ENCODE measurements at places on chromosomes 13 and 19. TPM values are rescaled to one million over a fixed set of nuclear protein-coding genes. Genes with fewer than 3 reads are reported as not detected.

- no peaks in the 10 kb centered on the region for H3K4me1 ChIP-seq
- no peak overlapping the region for H3K4me3 ChIP-seq
- peaks cover 5% of the 10 kb centered on the region for H3K36me3 ChIP-seq
- no peak overlapping the region for H3K27ac ChIP-seq
- H3K27me3 ChIP-seq: no peaks in the 10 kb centered on the region
These were observed 99.3 kb downstream of the DOCK9 start for GRCh38 chr13:98878486-98879126.

- H3K4me3 ChIP-seq: no peak overlapping the region
- no peak overlapping the region for H3K27ac ChIP-seq
- H3K36me3 ChIP-seq: no peaks in the 10 kb centered on the region
- H3K27me3 ChIP-seq: no peaks in the 10 kb centered on the region
These were observed 55.2 kb downstream of the STARD13 start for GRCh38 chr13:33230178-33230881.

Gene POSTN
- total RNA-seq: 0.21 TPM

DNA sequence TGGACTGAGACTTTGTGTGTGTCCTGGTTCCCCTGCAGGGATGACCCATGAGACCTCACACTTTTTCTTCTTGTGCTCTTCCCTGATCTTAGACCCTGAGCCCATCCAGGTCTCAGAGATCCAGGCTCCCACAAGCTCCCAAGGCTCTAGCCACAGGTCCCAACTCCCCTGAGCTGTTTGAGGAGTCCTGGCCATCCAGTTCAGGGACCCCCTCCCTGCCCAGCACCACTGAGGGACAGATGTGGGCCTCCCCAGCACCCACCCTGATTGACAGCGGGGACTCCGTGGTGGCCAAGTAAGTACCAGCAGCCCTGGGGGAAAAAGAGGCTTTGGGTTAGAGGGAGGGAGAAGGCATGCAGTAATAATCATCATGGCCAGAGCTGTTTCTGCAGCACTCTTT is 1.7 kb downstream of the PROSER3 start:
- H3K4me3 ChIP-seq: no peak overlapping the region
- no peak for DNase-seq
- no peak overlapping the region for H3K27ac ChIP-seq
- H3K27me3 ChIP-seq: no peaks in the 10 kb centered on the region

GRCh38 chr13:98957731-98958442 is 20.0 kb downstream of the DOCK9 start:
- no peak overlapping the region for H3K27ac ChIP-seq
- no peaks in the 10 kb centered on the region for H3K36me3 ChIP-seq
- H3K4me1 ChIP-seq: peaks cover 48% of the 10 kb centered on the region
- no peak for DNase-seq
- H3K27me3 ChIP-seq: no peaks in the 10 kb centered on the region

- H3K36me3 ChIP-seq: no peaks in the 10 kb centered on the region
- peaks cover 13% of the 10 kb centered on the region for H3K4me1 ChIP-seq
- no peaks in the 10 kb centered on the region for H3K27me3 ChIP-seq
- peak overlapping the region; percentile 94 for H3K27ac ChIP-seq
These were observed 716 bp downstream of the SH2D3A start for GRCh38 chr19:6766357-6767080.

Gene ZNF493
- 8.4 TPM for total RNA-seq

DNA sequence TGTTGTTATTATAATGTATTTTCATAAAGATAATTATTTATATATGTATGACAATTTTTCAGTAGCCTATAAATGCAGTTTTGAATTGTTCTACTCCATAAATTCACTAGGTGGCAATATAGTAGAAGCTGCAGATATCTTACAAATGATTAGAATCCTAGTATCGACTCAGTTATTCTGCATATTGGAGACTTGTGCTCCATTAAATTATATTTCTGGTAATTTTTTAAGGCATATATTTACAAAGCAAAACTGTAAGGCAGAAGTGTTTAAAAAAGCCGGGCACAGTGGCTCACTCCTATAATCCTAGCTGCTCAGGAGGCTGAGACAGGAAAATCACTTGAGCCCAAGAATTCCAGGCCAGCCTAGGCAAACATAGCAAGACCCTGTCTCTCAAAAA is 58.7 kb downstream of the DPY19L3 start:
- no peak overlapping the region for H3K27ac ChIP-seq
- DNase-seq: no peak

DNA sequence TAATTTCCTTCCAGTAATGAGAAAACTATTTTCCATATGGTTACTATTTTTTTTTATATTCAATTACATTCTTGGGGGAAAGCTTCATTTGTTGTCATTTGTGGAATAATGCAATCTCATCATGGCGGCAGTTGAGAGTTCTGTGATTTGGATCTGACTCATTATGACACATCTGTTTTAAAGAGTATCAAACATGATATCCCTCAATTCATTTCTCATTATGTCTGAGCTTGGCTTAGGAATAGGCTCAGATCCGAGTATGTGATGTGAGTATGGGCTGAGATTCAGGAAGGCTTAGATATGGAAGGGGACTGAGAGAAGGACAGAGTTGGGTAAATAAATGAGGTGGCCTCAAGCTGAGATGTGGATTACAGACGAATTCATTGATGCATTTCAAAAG is 64.4 kb downstream of the POSTN start:
- H3K4me1 ChIP-seq: no peaks in the 10 kb centered on the region
- H3K27me3 ChIP-seq: no peaks in the 10 kb centered on the region
- no peaks in the 10 kb centered on the region for H3K36me3 ChIP-seq
- DNase-seq: no peak
- H3K27ac ChIP-seq: no peak overlapping the region
- no peak overlapping the region for H3K4me3 ChIP-seq

GRCh38 chr13:32316501-32316900 is 1.2 kb downstream of the BRCA2 start:
- H3K4me3 ChIP-seq: peak overlapping the region; percentile 77
- DNase-seq: no peak
- H3K27ac ChIP-seq: no peak overlapping the region
- H3K36me3 ChIP-seq: 0 out of 2 replicates have a peak, but pooled peaks cover 2% of the 10 kb centered on the region
- H3K27me3 ChIP-seq: no peaks in the 10 kb centered on the region
- peaks cover 28% of the 10 kb centered on the region for H3K4me1 ChIP-seq

Gene MAMSTR
- total RNA-seq: 1.9 TPM

DNA sequence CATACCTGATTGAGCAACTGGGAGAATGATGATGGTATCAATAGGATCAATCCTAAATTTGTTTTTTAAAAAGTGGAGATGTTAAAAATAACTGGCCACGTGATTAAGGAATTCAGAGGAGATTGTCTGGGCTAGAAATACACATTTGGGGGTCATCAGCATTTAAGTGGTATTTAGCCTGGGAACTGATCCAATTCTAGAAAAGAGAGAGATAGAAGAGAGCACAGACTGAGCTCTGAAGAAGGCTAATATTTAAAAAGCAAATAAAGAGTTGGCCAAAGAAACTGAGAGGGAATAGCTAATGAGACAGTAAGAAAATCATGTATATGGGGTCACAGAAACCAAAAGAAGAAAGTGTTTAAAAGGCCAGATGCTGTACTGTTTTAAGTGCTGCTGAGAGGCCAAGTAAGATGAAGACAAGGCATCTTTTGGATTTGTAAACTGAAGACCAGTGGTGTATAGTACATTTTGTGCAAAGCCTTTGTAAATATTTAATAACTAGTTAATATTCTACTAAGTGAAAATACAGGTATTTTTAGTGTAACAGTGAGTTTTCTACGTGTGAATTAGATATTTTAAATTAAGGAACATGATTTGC is 40.2 kb downstream of the UBL3 start:
- peak overlapping the region; percentile 12 for H3K27ac ChIP-seq
- H3K4me3 ChIP-seq: no peak overlapping the region
- peaks cover 51% of the 10 kb centered on the region for H3K4me1 ChIP-seq
- no peaks in the 10 kb centered on the region for H3K27me3 ChIP-seq

GRCh38 chr13:114024603-114025404 is 50.9 kb upstream of the C13orf46 start:
- H3K27ac ChIP-seq: no peak overlapping the region
- no peaks in the 10 kb centered on the region for H3K4me1 ChIP-seq
- no peaks in the 10 kb centered on the region for H3K36me3 ChIP-seq
- H3K4me3 ChIP-seq: no peak overlapping the region
- H3K27me3 ChIP-seq: no peaks in the 10 kb centered on the region
- DNase-seq: no peak

DNA sequence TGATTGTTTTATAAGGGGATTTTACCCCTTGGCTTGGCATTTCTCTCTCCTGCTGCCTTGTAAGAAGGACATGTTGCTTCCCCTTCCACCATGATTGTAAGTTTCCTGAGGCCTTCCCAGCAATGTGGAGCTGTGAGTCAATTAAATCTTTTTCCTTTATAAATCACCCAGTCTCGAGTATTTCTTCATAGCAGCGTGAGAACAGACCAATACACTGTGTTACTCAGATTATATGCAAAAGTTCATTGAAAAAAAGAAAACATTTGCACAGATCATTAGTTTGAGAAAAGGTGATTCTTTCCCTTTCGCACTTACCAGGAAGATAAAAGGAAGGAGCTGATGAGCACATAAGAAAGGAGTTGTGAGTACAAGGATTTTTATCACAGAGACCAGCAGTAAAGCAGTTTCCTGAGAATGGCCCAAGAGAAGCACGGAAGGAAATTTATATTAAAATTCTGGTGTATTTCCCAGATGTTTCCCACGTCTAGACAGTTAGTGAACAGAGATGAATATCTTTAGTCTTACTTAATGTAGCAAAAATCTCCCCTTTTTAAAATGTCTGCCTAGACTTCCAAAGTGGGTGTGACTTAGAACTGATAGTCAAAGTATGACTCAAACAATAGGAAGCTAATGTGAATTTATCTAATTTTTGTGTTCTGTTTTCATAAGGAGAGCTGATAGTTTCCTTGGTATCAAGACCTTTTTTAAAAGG is 431.8 kb upstream of the SGCG start:
- no peaks in the 10 kb centered on the region for H3K4me1 ChIP-seq
- no peak for DNase-seq
- no peak overlapping the region for H3K4me3 ChIP-seq
- no peaks in the 10 kb centered on the region for H3K27me3 ChIP-seq
- H3K36me3 ChIP-seq: no peaks in the 10 kb centered on the region

Gene SERPINE3
- not detected for total RNA-seq

Gene PTPRS
- 65.0 TPM for total RNA-seq

Gene THSD8
- total RNA-seq: 23.9 TPM

DNA sequence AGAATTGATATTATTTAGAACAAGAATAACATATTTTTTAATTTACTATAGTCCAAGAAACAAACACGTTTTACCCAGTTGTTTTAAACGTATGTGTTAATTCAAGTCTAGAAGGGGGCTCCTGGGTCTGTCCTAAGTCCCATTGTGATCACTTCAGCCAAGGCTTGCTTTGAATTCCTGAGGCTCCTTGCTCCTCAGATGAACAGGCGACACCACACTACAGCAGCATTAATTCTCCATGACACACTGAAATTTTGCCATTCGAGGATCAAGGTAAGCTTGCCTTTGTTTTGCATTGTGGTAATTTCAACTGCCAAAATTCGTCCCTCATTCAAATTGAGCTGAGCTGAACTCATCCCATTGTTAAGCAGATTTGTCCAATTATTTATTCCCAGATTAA is 1442.6 kb downstream of the SLITRK5 start:
- H3K4me1 ChIP-seq: no peaks in the 10 kb centered on the region
- H3K27me3 ChIP-seq: no peaks in the 10 kb centered on the region
- H3K4me3 ChIP-seq: no peak overlapping the region
- H3K27ac ChIP-seq: no peak overlapping the region

GRCh38 chr13:74388626-74389025 is 254.4 kb upstream of the KLF12 start:
- no peak overlapping the region for H3K27ac ChIP-seq
- H3K4me3 ChIP-seq: no peak overlapping the region
- DNase-seq: no peak
- H3K27me3 ChIP-seq: no peaks in the 10 kb centered on the region
- no peaks in the 10 kb centered on the region for H3K36me3 ChIP-seq

Gene TBXA2R
- total RNA-seq: not detected

Gene KIR2DL4
- not detected for total RNA-seq

Measured in Caco-2 (cell line).